ENCODE measurements at places on chromosomes 1 and 21.

GRCh38 chr1:52423771-52424170, 19.4 kb downstream of the PRPF38A start:
- no peaks in the 10 kb centered on the region for H3K4me1 ChIP-seq
- H3K4me3 ChIP-seq, result no peak overlapping the region
- H3K27me3 ChIP-seq, result no peaks in the 10 kb centered on the region
- DNase-seq, result no peak
- H3K36me3 ChIP-seq, result peaks cover 9% of the 10 kb centered on the region
- no peak overlapping the region for H3K27ac ChIP-seq

GRCh38 chr1:184141361-184141880, 89.9 kb downstream of the TSEN15 start:
- H3K4me1 ChIP-seq, result no peaks in the 10 kb centered on the region
- no peak overlapping the region for H3K27ac ChIP-seq
- H3K4me3 ChIP-seq, result no peak overlapping the region
- DNase-seq, result no peak
- H3K27me3 ChIP-seq, result no peaks in the 10 kb centered on the region

GRCh38 chr1:183394435-183394834, 23.7 kb downstream of the NMNAT2 start:
- H3K4me1 ChIP-seq, result peaks cover 3% of the 10 kb centered on the region
- no peaks in the 10 kb centered on the region for H3K27me3 ChIP-seq
- H3K4me3 ChIP-seq, result no peak overlapping the region
- no peak overlapping the region for H3K27ac ChIP-seq
- DNase-seq, result no peak

DNA sequence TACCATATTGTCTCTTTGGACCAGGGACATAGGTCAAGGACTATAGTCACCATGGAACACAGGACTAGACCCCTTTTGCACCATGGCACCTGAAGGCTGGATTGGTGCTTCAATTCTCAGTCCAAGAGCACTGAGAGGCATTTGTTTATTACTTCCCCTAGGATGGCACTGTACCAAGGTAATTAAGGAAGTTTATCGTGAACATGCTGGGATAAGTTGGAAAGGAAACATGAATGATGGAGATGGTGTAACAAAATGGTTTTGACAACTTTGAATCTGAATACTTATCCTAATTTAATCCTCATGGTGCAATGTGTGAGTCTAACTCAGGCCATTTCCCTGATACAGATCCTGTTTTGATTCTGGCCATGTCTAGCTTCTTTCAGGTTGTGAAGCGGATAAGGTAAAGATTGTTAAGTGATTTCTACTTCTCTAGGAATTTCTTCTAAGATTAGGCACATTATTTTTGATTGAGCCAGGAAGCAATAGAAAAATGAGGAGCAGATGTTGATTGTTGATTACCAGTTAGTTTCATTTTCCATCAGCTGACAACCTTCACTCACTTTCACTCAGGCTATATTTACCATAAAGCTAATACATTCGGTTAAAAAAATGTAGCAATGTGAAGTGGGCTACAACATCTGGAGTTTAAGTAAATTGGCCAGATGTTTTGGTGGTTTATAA, 37.3 kb upstream of the SIPA1L2 start:
- H3K36me3 ChIP-seq, result no peaks in the 10 kb centered on the region
- no peaks in the 10 kb centered on the region for H3K27me3 ChIP-seq
- no peak overlapping the region for H3K4me3 ChIP-seq
- no peak overlapping the region for H3K27ac ChIP-seq
- no peak for DNase-seq

DNA sequence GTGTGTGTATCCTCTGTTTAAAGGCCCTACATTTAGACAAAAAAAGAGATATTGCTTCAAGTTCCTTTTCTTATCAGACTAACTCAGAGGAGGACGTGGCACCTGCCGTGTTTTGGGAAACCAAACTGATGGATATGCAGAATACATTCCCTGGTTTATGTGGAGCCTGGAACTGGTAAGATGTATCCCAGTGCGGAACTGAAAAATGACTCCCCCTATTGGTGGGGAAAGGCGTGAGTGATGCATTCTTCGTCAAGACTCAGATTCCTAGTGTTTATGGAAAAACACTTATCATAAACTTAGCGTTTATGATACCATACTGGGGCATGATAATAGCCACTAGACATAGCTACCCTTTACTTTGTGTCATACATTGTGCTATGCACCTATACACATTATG, 154.2 kb downstream of the ZNF326 start:
- no peaks in the 10 kb centered on the region for H3K27me3 ChIP-seq
- H3K36me3 ChIP-seq, result no peaks in the 10 kb centered on the region
- H3K4me3 ChIP-seq, result no peak overlapping the region
- DNase-seq, result no peak

DNA sequence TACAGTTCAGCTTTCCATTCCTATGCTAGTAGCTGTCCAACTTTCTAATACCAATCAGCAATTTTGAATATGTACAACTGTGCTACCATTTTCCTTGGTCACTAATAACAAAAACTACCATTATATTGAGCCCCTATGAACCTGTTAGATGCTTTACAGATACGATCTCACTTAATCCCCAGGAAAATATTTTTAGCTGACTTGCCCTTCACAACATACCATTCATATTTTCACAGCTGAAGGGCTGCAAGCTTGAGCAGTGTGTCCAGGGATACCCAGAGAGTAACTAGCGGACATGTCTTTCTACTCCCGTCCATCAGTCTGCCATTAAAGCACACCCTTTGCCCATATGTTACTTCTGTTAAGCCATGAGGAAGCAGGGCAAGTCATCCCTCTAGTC, 140.5 kb downstream of the SPATA46 start:
- H3K4me1 ChIP-seq, result peaks cover 10% of the 10 kb centered on the region
- no peak overlapping the region for H3K27ac ChIP-seq
- DNase-seq, result no peak
- no peak overlapping the region for H3K4me3 ChIP-seq

- H3K27me3 ChIP-seq, result peaks cover 8% of the 10 kb centered on the region
- no peak overlapping the region for H3K4me3 ChIP-seq
- H3K36me3 ChIP-seq, result peaks cover under 1% of the 10 kb centered on the region
- no peaks in the 10 kb centered on the region for H3K4me1 ChIP-seq
- DNase-seq, result no peak
Measured at GRCh38 chr1:156807627-156808026, 9.0 kb downstream of the SH2D2A start.

DNA sequence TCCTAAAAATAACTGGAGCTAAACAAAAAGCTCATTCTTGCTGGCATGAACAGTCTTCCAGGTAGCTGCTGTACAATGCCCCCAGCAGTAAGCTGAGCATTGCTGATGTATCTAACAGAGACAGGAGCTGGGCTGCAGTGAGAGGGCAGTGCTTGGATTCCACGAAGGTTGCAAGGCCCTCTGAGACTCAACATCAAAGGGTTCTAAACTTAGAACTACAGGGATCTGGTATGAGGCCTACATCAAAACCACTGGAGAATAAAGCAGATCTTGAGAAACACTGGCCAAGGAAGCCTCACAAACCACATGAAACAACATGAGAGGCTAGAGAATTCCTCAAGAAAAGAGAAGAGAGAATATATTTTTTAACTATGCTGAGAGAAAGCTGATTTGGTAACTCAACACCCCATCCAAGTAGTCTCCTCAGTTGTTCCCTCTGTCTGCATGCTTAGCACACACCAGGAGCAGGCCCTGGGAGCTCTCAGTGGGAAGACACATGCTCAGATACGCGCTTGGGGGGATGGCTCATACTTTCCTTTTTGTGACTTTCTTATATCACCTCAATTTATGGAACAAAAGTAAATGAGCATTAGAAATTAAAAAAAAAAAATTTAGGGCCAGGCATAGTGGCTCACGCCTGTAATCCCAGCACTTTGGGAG, 27.7 kb downstream of the DSTYK start:
- no peak overlapping the region for H3K27ac ChIP-seq
- peaks cover 4% of the 10 kb centered on the region for H3K36me3 ChIP-seq
- no peak overlapping the region for H3K4me3 ChIP-seq
- DNase-seq, result no peak
- H3K4me1 ChIP-seq, result no peaks in the 10 kb centered on the region
- H3K27me3 ChIP-seq, result no peaks in the 10 kb centered on the region

DNA sequence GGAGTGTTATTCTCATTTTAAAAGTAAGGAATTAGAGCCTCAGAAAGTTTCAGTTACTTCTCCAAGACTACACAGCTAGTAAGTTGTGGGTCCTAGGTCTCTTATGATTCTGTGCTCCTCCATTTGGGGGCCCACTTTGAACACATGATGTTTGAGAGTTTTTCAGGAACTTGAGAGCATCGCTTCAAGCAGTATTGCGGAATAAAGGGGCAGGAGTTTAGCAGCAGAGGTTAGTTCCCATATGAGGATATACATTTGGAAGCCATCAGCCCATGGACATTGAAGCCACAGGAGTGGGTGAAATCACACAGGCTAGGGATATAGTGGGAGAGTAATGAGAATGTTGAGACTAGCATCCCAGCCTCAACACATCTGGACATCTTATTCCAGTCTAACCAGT, 143.2 kb downstream of the RASAL2 start:
- H3K4me3 ChIP-seq, result no peak overlapping the region
- no peaks in the 10 kb centered on the region for H3K27me3 ChIP-seq
- H3K4me1 ChIP-seq, result no peaks in the 10 kb centered on the region
- no peak for DNase-seq
- H3K27ac ChIP-seq, result no peak overlapping the region
- H3K36me3 ChIP-seq, result no peaks in the 10 kb centered on the region

- no peak overlapping the region for H3K27ac ChIP-seq
- H3K36me3 ChIP-seq, result no peaks in the 10 kb centered on the region
- no peak for DNase-seq
- H3K27me3 ChIP-seq, result no peaks in the 10 kb centered on the region
Measured at GRCh38 chr1:200699871-200700270, 30.2 kb upstream of the DDX59 start.

- peaks cover 5% of the 10 kb centered on the region for H3K4me1 ChIP-seq
- H3K36me3 ChIP-seq, result no peaks in the 10 kb centered on the region
- no peaks in the 10 kb centered on the region for H3K27me3 ChIP-seq
- no peak overlapping the region for H3K4me3 ChIP-seq
- no peak for DNase-seq
Measured at GRCh38 chr21:38965910-38966504, 160.3 kb downstream of the ETS2 start.

GRCh38 chr1:75165264-75165663, 31.1 kb downstream of the LHX8 start:
- H3K27me3 ChIP-seq, result peaks cover 6% of the 10 kb centered on the region
- no peaks in the 10 kb centered on the region for H3K4me1 ChIP-seq
- H3K4me3 ChIP-seq, result no peak overlapping the region
- no peaks in the 10 kb centered on the region for H3K36me3 ChIP-seq
- H3K27ac ChIP-seq, result no peak overlapping the region
- no peak for DNase-seq

DNA sequence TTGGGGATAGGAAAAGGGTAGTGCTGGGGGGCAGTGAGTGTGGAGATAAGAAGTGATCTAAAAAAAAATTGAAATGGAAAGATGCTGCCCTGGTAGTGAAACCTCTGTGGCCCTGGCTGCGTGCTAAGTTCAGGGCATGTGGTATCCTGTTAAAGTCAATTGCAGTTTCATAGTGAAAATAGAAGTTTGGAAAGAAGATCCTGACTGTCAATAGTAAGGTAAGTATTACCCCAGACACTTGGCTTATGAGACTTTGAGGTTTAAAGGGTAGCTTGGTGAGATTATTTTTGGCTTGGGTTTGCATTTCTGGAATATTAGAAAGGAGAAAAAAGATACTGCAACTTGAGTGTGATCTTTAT, 6.8 kb downstream of the ARID1A start:
- no peak overlapping the region for H3K4me3 ChIP-seq
- H3K27me3 ChIP-seq, result no peaks in the 10 kb centered on the region
- no peak overlapping the region for H3K27ac ChIP-seq
- peaks cover 19% of the 10 kb centered on the region for H3K4me1 ChIP-seq

- no peaks in the 10 kb centered on the region for H3K36me3 ChIP-seq
- no peaks in the 10 kb centered on the region for H3K27me3 ChIP-seq
- H3K4me3 ChIP-seq, result no peak overlapping the region
- no peak for DNase-seq
Measured at GRCh38 chr1:176110203-176110602, 96.9 kb downstream of the COP1 start.

GRCh38 chr1:246703581-246703980, 20.6 kb upstream of the SCCPDH start:
- DNase-seq, result no peak
- no peaks in the 10 kb centered on the region for H3K27me3 ChIP-seq
- H3K27ac ChIP-seq, result no peak overlapping the region
- no peak overlapping the region for H3K4me3 ChIP-seq

DNA sequence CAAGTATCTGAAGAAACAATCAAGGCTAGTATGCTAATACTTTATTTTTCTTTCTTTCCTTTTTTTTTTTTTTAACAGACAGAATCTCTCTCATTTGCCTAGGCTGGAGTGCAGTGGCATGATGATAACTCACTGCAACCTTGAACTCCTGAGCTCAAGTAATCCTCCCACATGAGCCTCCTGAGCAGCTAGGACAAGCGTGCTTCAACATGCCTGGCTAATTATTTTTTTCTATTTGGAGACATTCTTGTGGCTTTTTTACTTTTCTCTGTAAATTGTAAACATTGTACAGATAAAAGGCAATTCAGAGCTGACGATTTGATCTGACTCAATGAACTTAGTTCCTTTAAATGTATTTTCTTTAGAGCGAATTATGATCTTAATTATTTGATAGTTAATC, 41.4 kb downstream of the CCDC18 start:
- DNase-seq, result no peak
- no peak overlapping the region for H3K27ac ChIP-seq
- peaks cover 98% of the 10 kb centered on the region for H3K36me3 ChIP-seq
- H3K27me3 ChIP-seq, result no peaks in the 10 kb centered on the region

DNA sequence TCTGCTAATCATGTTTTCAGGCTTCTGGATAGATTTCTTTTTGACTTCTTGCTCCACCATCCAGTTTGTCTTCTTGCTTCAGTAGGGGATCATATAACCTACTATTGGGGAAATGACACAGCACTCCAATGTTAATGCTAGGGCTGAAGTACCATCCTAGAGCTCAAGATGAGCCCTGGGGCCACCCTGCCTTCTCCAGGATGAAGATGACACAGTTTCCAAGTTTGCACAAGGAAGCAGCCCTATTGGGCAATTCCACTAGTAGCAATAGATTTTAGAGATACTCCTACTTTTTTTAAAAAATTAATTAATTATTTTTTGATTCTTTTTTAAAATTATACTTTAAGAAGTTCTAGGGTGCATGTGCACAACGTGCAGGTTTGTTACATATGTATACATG, 11.3 kb upstream of the KLF18 start:
- H3K4me3 ChIP-seq, result no peak overlapping the region
- DNase-seq, result no peak

GRCh38 chr1:51957618-51958017, 32.9 kb downstream of the RAB3B start:
- peaks cover 4% of the 10 kb centered on the region for H3K4me1 ChIP-seq
- no peak for DNase-seq
- no peak overlapping the region for H3K4me3 ChIP-seq
- H3K27ac ChIP-seq, result no peak overlapping the region
- no peaks in the 10 kb centered on the region for H3K36me3 ChIP-seq

DNA sequence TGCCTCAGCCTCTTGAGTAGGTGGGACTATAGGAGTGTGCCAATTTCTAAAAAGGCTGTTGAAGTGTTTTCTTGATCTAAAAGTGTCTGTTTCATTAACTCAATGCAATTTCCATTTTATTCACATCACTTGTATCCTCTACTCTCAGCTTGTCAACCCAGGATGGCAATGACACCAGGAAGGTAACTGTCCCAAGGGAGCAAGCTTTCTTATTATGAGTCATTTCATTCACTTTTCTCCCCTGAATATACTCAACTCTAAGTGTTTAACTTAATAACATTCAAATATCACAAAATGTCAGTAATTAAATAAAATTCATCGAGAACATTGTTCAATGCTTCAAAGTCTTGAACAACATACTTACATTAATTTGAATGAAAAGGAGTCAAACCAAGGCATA, 22.9 kb upstream of the GFI1 start:
- no peak for DNase-seq
- no peaks in the 10 kb centered on the region for H3K4me1 ChIP-seq
- H3K27me3 ChIP-seq, result no peaks in the 10 kb centered on the region
- H3K4me3 ChIP-seq, result no peak overlapping the region
- no peak overlapping the region for H3K27ac ChIP-seq
